ENCODE measurements at places on chromosomes 3 and 15.

DNA sequence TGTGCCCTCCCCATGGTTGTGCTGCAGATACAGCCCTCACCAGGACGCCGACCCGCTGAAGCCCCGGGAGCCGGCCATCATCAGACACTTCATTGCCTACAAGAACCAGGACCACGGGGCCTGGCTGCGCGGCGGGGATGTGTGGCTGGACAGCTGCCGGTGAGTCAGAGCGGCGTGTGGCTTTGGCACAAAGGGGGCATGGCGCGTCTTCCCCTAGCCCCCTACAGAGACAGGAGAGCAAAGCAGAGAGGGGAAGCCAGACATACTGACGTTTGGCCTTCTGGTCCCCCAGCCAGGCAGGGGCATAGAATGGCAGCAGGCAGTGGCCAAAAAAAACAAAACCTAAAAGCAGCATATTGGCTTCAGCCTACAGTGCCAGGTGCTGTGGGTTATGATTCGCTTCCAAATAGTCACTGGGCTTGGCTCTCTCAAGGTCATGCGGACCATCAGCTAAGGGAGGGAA, 64.0 kb downstream of the MESD start:
- DNase-seq: no peak

DNA sequence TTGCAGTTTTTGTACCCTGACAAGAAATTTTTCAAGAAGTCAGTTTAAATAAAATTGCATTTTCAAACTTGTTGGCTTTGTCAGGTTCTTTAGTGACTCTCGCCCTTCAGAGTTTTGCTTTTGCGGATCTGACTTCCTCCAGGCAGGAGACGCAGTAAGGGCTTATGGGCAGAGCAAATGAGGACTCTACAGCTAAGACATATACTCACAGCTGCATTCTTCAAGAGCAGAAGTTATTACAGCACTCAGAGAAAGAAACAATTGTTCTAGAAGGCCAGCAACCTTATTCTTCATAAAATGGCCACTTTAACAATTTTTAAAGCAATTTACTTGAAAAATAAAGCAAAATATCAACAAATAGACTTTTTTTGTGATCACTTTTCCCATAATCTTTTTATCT, 438.8 kb upstream of the THRB start:
- DNase-seq: no peak

- DNase-seq: no peak
Observed at GRCh38 chr3:66386925-66387650, 113.7 kb downstream of the LRIG1 start.

GRCh38 chr3:87625876-87626275, 349.5 kb upstream of the POU1F1 start:
- no peak for DNase-seq

DNA sequence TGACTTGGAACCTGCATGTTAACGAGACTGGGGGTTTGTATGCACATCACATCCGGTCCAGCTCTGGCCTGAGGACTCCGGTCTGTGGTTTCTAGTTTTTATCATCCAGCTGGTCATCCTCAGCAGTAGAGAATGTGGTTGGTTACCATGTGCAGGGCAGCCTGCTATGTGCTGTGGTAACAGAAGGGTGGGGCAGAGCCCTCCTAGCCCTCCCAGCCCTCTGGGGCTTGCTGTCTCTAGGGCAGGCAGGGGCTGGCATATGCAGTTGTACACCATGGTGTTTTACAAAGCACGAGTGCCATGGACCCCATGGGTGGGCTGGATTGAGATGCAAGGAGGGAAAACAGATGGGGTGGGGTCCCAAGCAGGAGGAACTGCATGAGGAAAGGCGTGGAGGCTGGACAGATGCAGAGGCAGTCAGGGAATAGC, 70.2 kb downstream of the APBA2 start:
- DNase-seq: peak; percentile 92

DNA sequence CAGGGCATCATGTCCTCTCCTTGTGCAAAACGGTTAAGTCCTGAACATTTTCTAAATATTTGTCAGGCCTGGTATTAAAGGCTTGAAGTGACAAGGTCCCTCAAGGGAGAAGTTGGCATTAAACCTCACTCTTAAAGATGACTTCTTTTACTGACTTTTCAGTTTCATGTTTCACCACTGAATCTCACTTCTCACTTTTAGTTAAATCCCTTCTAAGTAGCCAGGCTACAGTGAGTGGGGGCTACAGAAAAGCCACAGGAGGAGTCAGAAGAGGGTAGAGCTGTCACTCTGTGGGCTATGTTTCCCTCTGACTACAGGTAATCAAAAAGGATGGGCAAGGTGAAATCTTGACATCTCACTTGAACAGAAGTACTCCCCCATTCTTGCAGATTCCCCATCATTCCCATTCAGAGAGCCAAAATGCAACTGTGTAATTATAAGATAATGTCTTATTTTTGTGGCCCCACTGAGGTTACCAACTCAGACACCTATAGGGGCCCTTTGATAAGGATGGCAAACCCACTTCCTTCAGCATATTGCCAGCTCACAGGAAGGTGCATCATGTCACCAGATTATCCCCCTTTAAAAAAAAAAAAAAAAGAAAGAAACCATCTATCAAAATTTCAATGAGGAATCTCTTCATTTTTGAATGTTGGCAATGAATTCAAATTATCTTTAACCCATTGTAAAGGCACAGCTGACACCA, 790.1 kb upstream of the CFAP20DC start:
- DNase-seq: no peak

DNA sequence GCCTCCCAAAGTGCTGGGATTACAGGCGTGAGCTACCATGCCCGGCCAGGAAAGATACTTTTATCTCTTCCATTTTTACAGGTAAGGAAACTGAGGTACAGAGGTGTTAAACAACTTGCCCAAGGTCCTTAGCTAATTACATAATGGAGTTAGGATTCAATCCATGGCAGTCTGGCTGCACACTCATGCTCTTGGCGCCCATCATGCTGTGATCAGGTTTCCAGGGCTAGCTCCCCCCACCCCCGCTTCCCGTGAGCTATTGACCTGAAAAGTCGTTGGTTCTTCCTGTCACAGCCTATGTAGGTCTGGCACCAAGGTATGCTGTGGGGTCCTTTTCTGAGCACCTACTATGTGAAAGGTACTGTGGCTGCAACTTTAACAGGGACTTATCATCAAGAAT, 55.9 kb upstream of the LARS2 start:
- no peak for DNase-seq

GRCh38 chr15:34628577-34629152, 45.2 kb upstream of the GOLGA8B start:
- peak; percentile 45 for DNase-seq

GRCh38 chr3:8827641-8828040, 58.2 kb upstream of the OXTR start:
- DNase-seq: no peak

GRCh38 chr3:134974624-134975023, 179.6 kb downstream of the EPHB1 start:
- no peak for DNase-seq

GRCh38 chr3:29643034-29643425, 362.2 kb downstream of the RBMS3 start:
- DNase-seq: no peak

DNA sequence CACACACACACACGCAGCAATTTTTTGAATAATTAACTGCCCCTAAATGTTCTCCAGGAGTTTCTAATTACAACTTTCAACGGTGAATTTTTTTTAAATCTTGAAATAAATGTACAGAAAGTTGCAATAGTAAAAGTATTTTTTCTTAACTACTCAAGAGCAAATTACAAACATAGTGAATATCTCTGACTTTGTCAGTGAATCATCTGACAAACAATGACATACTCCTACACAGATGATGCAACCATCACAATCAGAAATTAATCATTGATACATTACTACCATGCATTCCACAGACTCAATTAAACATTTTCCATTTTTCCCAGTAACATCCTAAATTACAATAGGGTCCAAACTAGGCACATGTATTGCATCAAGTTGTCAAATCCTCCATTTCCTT, 597.3 kb downstream of the NAALADL2 start:
- peak; percentile 31 for DNase-seq

- no peak for DNase-seq
Observed at GRCh38 chr15:42742149-42742548, 5.2 kb upstream of the CDAN1 start.

DNA sequence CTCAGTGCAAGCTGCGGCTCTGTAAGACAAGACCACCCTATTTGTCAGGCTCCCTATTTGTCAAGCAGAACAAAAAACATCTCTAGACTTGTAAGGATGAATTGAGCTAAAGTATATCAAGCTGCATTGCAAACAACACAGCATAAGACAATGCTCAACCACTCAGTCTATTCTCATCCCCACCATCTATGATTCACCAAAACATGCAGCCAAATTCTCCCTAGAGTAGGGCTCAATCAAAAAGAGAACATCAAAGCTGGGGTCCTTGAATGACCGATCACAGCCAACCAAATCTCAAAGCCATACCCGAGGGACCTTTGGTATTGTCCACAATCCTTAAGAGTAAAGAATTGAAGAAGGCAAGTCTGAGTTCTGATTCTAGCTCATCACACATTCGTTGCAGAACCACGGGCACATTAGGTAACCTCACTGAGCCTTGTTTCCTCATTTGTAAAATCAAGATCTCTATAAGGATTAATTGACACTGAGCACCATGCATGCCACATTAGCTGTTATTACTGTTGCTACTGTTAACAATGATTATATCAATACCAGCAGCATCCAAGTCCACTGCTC, 31.2 kb downstream of the RFTN1 start:
- no peak for DNase-seq

DNA sequence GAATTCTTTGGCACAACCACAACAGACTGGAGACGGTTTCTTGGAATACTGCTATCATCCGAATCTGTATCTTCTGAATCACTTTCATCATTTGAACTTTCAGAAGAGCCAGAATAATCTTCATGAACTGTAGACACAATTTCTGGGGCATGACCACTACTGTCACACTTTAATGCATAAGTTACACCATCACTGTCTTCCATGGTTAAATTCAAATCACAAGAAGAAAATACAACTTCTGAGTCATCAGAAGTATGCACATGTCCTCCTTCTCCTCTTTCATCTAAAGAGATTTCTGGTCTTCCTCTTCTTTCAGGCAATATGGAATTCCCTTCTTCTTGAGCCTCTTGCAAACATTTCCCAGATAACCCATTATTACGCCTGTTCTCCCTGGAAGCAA, 42.5 kb downstream of the SETD2 start:
- DNase-seq: peak; percentile 28

- no peak for DNase-seq
Observed at GRCh38 chr3:23811185-23811527, 5.4 kb downstream of the UBE2E1 start.

DNA sequence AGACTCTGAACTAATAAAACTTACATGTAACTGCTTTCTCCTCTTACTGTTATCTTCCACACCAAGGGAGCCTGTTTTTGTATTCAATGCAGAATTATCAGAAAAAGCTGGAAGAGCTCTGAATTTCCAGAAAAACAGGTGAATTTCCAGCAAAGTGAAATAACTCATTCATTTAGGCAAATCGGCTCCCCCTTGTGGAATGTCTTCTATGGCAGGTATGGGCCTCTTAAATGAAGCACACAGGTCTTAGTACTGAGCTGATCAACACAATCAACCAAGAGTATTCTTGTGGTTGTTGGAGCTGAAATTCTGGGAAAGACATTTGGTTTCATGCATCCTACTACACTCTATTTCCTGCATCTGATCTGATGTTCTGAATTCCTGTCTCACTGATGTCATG, 31.0 kb upstream of the PTPRG start:
- DNase-seq: peak; percentile 51

- peak; percentile 46 for DNase-seq
Observed at GRCh38 chr3:146594843-146595482, 10.2 kb downstream of the PLSCR5 start.

- peak; percentile 24 for DNase-seq
Observed at GRCh38 chr3:65927576-65927975, 111.1 kb downstream of the MAGI1 start.

DNA sequence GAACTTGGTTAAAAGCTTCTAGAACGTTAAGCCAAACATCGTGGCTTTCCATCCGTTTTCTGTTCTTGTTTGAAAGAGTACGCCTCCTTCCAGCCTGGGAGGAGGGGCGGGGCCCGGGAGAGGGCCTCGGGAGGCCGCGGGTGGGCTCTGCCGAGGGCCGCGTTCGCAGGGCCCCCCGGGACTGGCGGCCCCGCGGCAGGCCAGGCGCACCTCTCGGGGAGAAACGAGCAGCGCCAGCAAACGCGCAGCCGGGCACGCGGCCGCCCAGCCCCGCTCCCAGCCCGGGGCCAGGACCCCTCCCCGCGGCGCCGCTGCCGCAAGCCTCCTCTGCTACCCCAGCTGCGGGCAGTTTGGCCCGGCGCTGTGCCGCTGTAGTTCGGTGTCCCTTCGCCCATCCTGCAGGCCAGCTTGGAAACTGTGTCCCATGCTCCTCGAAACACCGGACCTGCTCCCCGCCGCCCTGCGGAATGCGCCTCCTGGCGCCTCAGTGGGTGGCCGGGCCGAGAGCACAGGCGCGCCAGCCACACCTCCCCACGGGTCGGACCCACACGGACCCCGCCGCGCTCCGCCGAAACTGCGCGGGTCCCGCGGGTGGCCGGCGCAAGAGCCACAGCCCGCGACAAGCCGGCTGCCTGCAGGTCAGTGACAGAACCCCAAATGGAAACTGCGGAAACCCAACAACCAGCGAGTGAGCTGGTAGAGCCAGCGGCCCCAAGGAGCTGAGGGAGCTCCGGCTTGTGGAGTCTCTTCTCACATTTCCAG, 2.3 kb downstream of the OCA2 start:
- no peak for DNase-seq

GRCh38 chr3:138455801-138456716, 21.6 kb downstream of the ESYT3 start:
- DNase-seq: peak; percentile 36
